Activated CD8-positive, alpha-beta memory T cell treated with anti-CD3 and anti-CD28 coated beads for 24 hours (primary cell): ENCODE measurements at places on chromosomes 12 and 14.

GRCh38 chr14:51908086-51908485 lies 47.7 kb downstream of the GNG2 start:
- DNase-seq, result no peak

- DNase-seq, result no peak
Measured at GRCh38 chr12:48943221-48943620, 14.1 kb downstream of the ARF3 start.

DNA sequence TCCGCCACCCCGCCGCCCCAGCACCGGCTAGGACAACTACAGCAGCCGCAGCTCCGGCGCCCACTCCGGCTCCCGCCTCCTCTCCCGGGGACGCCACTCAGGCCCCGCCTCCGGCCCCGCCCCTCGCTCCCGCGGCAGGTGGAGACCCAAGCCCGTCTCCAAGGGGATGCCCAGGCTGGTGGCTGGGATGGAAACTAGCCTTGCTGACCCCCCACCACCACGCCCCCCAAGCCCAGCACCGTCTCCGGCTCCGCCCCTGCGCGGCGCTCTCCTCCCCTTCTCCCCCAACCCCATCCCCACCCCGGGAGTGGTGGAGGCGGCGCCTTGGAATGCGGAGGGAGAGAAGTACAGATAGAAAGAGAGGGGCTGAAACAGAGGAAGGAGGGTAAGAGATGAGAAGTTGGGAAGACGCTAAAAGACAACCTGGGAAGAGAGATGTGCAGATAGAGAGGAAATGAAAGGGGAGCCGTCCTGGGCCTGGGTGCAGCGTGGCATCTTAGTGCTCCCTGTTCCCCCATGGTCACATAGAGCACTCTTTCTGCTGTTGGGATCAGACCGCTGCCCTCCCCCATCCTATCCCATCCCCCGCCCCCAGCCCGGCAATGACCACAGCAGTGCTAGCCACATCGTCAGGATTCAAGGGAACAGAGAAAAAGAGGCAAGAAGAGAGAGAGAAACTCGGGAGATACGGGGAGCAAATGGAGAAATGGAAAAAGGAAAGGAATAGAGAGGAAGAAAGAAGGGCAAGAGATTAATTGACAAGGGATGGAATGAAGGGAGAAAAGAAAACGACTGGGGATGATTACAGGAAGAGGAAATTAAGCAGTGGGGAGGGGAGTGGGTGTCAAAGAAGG lies at the start of gene ITGA7:
Gene ITGA7 (minus strand): TSS at position 64 of the 854 bp plus-strand sequence. CDS start 222 bp downstream, outside the sequence.
- DNase-seq, result peak; percentile 83

DNA sequence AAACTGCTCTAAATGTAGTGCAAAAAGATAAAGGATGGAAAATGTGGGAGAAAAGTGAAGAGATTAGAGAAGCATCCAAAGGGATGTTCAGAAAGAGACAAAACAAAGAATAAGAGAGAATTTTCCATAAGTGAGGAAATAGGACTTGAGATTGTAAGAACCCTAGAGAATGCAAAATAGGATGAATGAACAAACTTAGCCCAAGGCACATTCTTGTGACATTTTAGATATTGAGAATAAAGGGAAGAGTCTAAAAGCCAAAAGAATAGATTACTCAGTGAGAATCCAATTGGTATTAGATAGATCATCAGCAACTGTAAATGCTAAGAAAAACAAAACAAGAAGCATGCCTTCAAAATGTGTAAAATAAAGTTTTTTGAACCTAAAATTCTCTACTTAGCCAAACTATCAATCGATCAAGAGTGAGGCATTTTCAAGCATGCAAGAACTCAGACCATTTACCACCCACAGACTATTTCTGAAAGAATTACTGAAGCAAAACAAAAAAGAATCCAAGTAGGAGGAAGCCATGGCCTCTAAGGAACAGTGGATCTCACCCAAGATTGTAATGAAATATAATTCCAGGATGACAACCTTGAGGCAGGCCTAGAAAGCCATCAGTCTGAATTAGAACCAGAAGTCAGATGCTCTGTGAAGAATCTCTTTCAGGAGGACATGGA lies 33.5 kb downstream of the DYRK2 start:
- DNase-seq, result no peak

GRCh38 chr14:22070119-22070982 lies 396.7 kb upstream of the OR4E1 start:
- DNase-seq, result peak; percentile 61

- DNase-seq, result no peak
Measured at GRCh38 chr12:468671-469389, 9.1 kb downstream of the B4GALNT3 start.

DNA sequence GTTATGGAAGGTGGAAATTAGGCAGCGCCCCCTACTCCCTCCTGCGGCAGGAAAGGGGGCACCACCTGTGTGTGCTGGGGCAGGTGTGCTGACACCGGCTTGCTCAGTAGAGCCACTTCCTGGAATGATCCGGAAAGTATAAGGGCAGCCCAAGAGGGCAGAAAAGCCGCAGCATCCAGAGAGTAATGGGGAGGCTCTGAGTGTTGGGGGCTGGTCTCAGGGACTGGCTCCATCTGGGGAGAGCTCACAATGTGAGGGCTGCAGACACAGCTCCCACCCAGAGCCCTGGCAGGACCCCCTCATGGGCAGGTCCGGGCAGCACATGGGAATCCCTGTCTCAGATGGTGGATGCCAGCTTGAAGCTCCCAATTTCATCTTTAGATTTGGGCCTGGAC lies 187.6 kb upstream of the C14orf180 start:
- DNase-seq, result peak; percentile 67

DNA sequence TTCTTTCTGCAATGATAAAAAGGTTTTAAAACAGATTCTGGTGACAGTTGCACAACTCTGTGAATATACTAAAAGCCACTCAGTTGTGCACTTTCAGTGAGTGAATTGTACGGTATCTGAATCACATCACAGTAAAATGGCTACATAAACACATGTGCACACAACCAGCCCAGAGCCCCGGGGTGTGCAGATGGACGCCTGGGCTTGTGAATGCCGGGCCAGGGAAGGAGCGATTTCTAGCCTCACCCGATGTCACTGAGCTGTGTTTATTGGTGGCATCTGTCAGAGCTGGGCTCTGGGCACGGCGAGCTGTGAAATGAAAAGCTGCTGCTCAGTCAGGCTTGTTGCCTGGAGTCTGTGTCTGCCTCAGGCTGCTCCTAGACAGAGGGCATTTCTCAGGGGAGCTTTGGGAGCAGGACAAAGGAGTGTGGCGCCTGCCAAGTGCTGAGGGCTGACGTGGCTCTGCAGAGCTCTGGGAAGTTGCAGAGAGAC lies 25.9 kb downstream of the RHOF start:
- no peak for DNase-seq

DNA sequence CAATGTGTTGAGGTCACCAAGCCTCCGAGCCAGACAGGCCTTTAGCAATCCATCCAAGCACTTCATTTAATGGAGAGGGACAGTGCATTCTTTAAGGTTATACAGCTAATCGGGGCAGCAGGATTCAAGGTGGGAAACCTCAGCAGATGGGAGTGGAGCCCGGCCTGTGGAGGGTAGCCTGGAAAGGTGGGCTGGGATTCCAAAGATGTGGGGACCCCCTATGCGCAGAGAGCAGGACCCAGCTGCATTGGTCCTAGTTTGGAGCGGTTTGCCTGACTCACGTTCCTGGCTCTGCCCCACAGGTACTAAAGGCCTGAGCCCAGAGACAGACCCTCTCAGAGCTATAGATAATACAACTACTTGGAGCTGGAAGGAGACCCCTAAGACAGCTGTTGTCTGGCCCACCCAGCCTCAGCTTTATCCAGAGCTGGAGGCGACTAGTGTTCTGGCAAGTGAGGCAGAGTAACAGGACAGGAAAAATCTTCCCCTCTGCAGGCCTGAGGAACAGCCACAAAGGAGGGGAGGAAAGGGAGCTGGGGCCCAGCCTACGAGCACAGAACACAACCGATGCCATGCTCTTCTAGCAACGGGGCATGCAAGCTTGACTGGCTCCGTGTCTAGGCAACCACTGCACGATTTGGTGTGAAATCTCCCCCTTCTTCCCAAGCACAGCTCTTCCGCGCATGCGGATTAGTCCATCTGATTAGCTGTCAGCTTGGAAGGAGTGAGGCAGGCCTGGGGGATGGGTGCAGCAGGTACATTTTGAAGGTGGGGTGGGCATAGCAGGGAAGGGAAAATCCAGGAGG lies 1.1 kb upstream of the MYH7 start:
- DNase-seq, result peak; percentile 40

- DNase-seq, result no peak
Measured at GRCh38 chr14:32074887-32075572, 2.1 kb upstream of the ARHGAP5 start.

GRCh38 chr12:28035500-28035899 lies 63.0 kb upstream of the PTHLH start:
- no peak for DNase-seq

- DNase-seq, result no peak
Measured at GRCh38 chr12:51262758-51263177, 7.4 kb downstream of the SMAGP start.

DNA sequence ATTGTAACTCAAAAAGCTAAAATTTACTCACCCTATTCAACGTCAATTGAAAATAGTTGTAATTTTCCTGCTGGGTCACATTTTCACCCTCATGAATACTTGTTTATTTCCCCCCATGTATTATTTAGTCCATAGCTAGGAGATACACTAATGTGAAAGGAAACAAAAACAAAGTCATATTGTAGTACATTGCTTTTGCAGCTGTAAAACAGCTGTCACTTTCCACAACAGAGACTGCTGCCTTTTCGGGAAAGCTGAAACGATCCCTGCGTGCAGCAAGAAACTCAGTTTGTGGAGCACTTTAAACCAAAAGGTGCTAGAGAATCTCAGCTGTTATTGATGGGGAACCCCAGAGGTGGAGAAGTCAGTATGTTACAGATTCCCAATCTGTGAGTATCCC lies 4.3 kb downstream of the RACGAP1 start:
- no peak for DNase-seq

DNA sequence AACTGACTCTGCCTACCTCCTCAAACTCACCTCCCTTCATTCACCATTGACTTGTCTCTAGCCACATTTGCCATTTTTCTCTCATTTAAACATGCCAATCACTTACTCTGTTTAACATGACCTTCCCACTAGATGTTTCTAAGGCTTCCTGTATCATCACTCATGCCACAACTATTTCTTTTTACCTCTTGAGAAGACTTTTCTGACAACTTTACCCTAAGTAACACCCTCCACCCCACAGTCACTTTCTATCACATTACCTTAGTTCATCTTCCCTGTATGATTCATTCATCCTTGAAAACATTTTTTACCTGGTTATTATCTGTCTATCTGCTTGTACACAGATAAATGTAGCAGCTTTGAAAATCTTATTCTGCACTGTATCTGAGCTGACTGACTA lies 19.4 kb downstream of the PLCZ1 start:
- no peak for DNase-seq

- no peak for DNase-seq
Measured at GRCh38 chr14:93655078-93655750, 133.1 kb downstream of the PRIMA1 start.

DNA sequence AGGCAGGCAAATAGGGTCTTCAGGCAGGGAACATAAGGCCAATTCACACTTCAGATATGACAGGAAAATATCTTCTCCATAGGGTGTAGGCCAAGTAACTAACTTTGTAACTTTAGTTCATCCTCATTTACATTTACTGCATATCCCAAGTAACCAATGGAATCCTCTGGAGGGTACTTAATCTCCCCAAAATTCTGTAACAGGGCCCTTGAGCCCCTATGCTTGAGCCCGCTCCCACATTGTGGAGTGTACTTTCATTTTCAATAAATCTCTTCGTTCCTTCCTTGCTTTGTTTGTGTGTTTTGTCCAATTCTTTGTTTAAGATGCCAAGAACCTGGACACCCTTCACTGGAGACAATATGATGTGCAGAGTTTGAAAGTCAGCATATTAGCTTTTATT lies 45.3 kb downstream of the FSCB start:
- no peak for DNase-seq

GRCh38 chr14:51298895-51299294 lies 58.8 kb downstream of the TMX1 start:
- DNase-seq, result no peak

DNA sequence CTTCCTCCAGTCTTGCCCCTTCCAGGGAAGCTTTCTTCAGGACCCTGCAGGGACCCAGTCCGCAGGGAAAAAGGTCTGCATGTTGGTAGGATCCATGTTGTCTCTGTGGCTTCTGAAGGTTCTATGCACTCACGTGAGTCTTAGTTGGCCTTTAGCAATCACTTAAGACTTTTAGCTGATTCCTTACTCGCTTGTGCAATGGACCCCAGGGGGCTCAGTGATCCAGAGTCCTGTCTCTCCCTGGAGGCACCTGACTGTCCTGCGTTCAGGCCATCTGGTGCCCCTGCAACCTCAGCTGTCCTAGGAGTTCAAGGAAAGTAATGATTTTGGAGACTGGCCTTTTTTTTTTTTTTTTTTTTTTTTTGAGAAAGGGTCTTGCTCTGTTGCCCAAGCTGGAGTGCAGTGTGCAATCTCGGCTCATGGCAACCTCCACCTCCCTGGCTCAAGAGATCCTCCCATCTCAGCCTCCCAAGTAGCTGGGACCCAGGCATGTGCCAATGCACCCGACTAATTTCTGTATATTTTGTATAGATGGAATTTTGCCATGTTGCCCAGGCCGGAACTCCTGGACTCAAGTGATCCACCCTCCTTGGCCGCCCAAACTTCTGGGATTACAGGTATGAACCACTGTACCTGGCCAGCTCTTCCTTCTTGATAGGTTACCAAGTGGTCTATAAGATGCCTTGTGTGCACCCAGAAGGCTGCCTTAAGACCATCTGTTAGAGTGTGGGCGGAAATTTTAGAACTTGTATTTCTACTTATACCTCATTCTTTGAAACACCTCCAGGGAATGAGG lies 4.6 kb downstream of the IFI27L2 start:
- peak; percentile 43 for DNase-seq

- DNase-seq, result no peak
Measured at GRCh38 chr12:11650286-11651281, 1.1 kb downstream of the ETV6 start.

GRCh38 chr12:110258466-110258865 lies 22.6 kb upstream of the ATP2A2 start:
- DNase-seq, result no peak

GRCh38 chr14:92520102-92521057 lies 6.8 kb downstream of the RIN3 start:
- DNase-seq, result no peak

DNA sequence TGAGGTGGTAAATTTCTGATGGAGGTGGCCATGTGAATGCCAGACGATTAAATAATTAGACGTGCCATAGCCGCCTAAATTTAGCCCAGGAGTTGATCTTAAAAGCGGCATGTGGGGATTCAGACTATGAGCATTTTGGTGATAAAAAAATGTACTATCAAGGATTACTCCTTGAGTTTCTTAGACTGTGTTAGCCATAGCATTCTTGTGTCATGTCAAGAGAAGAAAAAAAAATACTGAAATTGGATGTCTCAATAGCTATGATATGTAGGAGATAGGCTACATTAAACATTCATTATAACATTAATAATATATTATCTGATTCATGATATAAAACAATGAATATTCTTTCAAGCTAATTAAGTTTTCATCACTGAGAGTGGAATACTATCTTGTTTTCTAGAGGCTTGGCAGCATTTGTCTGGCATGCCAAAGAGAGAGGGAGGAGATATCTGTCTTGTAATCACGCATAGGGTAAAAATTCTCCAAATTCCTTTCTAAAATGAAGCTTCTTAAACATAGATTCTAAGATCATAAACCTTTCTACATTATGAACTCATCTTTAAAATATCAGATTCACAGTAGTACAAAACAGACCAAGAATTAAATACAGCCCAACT lies 727.0 kb downstream of the C12orf50 start:
- DNase-seq, result no peak

- DNase-seq, result no peak
Measured at GRCh38 chr14:33567023-33567728, 383.7 kb downstream of the EGLN3 start.

GRCh38 chr14:68306265-68306933 lies 486.5 kb downstream of the ZFP36L1 start:
- no peak for DNase-seq

- DNase-seq, result no peak
Measured at GRCh38 chr14:70741482-70741881, 67.8 kb downstream of the MAP3K9 start.
